Choroid plexus epithelial cell (primary cell): ENCODE measurements at places on chromosomes 2 and 18.

DNA sequence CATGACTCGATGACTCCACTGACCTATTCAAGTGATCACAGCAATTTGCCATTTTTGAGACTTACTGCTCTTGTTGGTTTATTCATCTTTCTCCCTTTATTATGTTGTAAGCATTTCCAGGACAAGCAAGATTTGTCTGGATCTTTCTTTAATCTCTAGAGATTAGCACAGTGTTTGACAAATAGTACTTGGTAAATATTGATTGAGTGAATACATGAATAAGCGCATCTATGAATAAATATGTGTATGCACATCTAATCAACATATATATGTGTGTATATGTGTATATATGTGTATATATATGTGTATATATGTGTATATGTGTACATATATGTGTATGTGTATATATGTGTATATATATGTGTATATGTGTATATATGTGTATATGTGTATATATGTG lies 7.3 kb downstream of the TMX3 start:
- no peak for DNase-seq

DNA sequence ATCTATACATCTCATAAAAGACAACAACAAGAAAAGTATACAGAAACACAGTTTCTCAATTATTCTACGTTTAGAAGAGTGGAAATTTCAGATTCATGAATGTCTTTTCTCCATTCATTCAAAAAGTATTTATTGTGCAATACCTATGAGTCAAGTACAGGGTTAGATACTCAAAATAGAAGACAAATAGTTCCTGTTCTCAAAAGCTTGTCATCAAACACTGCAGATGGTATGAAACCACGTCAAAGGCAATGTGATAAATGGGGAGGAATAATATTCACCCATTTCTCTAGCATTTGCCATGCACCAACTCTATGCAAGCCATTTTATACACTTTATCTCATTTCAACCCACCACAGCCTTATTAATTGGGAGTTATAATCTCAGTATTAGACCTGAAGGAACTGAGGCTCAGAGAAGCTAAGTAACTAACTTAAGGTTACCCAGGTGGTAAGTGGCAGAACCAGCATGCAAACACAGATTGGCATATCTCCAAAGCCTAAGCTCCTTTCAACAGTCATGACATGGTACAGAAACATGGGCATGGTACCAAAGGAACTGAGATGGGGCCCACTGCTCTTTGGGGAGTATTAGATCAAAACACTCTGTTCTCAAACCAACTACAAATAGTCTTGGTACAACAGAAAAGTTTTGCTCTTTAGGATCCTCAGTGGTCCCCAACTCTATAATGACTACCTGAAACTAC lies 67.2 kb upstream of the NPAS2 start:
- DNase-seq, result peak; percentile 95

- no peak for DNase-seq
Observed at GRCh38 chr2:7676714-7677113, 759.5 kb downstream of the RNF144A start.

GRCh38 chr18:25453556-25454269 lies 101.7 kb upstream of the ZNF521 start:
- peak; percentile 59 for DNase-seq

DNA sequence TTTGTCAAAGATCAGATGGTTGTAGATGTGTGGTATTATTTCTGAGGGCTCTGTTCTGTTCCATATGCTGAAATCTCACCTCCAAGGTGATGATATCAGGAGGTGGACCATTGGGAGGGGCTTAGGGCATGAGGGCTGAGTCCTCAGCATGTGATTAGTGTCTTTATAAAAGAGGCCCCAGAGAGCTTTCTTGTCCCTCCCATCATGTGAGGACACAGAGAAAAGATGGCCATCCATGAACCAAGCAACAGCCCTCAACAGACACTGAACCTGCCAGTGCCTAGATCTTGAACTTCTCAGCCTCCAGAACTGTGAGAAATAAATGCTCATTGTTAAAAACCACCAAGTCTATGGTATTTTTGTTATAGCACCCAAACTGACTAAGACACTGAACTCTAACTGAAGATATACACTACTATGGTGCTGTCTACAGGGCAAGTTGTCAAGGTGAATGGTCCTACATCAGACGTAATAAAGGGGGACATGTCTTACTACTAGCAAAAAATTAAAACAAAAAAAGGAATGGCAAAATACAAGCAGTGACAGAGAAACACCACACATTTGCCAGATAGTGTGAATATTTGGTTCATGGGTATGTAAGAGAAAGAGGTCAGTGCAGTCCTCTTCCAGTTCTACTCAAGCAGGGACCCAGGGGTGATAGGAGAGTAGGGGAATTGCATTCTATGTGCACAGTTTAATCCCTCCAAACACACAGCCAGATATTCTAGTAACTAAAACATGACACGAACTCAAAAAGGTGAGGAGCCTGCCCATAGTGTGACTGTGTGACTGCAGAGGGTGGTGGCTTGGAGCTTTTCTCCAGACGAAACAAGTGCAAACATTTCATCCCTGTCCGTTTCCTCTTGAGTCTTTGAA lies 164.4 kb upstream of the MYCN start:
- no peak for DNase-seq

- DNase-seq, result no peak
Observed at GRCh38 chr2:41169744-41170143, 717.9 kb upstream of the SLC8A1 start.

DNA sequence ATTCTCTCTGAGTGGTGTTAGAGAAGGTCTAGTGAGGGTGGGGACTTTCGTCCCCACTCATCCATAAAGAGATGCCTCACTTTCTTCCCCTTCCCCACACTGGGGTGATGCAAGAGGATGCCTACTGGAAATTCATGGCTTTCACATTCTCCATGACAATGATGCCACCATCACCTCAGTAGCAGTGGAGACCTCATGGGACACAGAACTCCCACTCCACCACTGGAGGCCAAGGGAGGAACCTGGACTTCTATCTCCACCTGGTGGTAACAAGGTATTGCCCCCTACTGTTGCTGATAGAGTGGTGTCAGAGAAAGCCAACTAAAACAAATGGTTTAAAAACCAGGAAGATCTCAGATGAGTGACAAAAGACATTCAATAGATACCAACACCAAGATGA lies 110.9 kb downstream of the INHBB start:
- no peak for DNase-seq

DNA sequence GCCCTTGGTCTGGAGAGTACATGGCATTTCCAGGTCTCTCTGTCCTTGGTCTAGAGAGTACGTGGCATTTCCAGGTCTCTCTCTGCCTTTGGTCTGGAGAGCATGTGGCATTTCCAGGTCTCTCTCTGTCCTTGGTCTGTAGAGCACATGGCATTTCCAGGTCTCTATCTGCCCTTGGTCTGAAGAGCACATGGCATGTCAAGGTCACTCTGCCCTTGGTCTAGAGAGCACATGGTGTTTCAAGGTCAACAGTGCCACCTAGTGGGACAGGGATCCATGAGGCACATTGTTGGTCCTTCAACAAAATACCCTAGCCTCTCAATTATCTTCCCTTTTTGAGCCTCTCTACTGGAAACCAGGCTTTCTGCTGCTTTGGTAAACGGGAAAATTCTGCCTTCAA lies 250.2 kb downstream of the OTX1 start:
- no peak for DNase-seq

- DNase-seq, result no peak
Observed at GRCh38 chr2:52097071-52097470, 1065.1 kb upstream of the NRXN1 start.

DNA sequence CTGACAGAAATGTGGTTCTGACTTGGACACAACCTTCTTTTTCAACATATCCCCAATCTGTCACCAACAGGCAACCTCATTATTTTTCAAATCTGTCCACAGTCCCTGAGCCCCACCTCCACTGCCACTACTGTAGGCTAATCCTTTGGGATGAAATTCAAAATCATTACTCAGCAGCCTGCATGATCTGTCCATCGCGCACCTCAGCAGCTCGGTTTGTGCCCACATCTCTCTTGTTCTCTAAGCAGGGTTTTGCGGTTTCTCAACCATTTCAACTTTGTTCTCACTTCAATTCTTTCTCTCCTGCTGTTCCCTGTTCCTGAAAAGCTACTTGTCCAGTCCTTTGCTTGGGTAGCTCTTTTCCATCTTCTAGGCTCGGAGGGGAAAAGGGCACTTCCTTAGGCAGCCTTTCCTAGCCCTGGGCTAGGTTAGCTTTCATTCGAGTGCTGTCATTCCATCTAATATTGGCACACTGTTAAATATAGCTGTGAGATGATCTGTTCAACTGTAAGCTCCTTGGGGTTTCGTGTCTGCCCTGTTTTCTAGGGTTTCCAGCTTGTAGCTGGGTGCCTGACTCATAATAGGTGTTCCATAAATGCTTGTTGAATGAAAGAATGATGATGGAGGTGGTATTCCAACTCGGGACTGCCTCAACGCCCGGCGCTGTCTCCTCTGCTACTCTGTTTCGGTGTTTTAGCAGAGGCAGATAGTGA lies 653 bp upstream of the ANKAR start:
- DNase-seq, result no peak

DNA sequence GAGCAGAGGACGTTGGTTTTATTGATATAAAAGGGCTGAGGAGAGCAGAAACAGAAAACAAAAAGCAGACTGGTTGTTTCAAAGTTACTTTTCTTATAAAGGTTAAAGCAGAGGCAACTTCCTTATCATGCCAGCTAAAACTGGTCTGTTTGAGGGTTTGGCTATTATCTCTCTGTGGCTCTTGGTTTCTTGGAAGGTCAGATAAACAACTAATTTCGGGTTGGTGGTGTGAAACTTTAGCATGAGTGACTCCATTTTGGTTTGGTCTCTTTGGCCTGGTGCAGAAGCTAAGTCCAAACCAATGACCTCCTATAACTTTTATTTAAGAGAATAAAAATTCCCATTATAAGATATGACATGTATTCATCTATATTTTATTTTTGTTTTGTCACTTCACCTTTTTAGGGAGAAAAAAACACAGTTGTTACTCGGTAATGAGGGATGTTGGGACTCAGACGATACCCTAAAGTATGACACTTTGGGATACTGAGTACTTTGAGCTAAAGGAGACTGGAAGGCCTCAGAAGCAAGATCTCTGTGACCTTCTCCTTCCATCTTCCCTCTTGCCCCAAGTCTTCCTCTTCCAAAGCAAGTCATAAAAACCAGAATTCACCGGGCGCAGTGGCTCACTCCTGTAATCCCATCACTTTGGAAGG lies 23.3 kb downstream of the TNFAIP6 start:
- no peak for DNase-seq

GRCh38 chr2:240024766-240025165 lies 376 bp downstream of the NDUFA10 start:
- DNase-seq, result peak; percentile 9

DNA sequence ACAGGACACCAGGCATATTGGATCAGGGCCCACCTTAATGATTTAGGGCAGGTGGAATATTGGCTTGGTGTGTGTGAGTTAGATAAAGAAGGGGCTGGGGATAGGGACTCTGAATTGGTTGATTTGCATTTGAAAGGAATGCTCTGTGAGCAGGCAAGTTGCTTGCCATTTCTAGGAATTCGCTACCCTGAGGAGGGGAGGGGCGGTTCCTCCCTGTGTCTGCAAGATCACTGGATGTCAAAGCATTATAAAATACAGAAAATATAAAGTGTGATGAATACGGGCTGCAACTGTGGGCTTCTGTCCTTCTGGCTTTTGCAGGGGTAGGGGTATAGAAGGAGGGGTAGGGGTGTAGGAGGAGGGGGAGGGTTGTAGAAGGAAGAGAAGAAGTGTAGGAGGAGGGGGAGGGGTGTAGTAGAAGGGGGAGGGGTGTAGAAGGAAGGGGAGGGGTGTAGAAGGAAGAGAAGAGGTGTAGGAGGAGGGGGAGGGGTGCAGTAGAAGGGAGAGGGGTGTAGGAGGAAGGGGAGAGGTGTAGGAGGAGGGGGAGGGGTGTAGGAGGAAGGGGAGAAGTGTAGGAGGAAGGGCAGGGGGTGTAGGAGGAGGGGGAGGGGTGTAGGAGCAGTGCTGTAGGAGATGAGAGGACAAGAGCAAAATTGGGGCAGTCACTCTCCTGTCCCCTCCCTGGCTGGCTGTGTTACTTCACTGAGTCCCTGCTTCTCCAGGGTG lies 238.0 kb upstream of the COPS8 start:
- DNase-seq, result no peak

DNA sequence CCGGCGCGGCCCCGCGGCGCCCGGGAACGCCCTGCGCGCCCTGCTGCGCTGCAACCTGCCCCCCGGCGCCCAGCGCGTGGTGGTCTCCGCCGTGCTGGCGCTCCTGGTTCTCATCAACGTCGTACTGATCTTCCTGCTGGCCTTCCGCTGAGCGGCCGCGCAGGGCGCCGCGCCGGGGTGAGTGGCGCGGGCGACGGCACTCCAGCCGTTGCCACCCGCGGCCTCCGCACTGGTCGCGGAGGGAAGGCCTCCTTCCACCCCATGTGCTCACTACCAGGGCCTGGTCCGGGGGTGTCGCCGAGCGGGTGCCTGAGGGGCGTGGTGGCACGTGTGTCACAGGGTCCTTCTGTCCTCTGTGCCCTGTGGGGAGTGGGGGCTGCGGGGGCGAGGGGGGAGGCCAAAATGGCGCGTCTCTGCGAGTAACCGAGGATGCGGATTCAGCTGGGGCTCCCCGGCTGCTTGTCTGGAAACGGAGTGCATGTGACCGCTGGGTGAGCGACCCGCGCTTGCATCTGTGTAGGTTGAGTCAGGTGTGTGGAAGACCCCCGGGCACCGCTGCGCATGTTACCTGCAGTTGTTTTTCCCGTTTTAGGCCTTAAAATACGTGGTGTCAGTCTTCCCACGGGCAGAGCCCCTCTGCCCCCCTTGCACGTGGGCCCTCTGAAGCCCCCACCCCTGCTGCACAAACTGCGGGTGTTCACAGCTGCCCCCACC lies 58.0 kb downstream of the FAM168B start:
- DNase-seq, result no peak

- DNase-seq, result no peak
Observed at GRCh38 chr2:64612575-64613195, 41.0 kb downstream of the SERTAD2 start.
